ENCODE measurements at places on chromosomes 13 and 19.

DNA sequence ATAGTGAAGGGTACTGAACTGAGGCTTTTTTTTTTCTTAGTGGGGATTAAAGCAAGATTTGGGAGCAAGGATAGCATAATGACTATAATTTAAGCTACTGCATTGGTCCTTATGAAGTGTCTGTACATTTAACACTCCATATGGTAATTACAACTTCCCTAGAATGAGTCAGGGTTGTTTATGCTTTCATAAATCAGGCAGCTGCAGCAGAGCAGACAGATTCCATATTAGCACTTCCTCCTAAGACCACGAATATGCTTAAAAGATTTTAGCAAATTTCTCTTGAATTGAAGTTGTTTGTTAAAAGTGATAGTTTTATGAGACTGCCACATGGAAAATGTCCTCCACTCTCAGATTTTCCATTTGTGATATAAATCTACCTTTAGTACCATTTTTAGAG is 401.1 kb upstream of the SPRY2 start:
- no peak for DNase-seq

DNA sequence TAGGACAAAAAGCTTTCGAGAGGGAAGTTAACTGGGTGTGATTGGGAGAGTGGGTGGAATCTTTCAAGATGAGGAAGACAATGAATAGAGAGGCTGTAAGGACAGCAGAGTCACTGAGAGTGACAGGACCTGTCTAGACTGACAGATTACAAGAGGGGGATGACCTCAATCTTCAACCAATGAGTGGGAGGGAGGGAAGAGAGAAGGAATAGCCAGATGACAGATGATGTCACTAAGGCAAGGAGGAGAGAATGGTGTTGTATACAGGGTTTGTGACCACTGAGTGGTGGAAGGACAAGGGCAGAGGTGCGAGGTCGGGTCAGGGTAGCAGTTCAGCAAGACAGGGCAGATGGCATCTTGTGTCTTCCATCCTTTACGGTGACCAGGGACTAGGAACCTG is 5.8 kb upstream of the ILF3 start:
- DNase-seq, result no peak

DNA sequence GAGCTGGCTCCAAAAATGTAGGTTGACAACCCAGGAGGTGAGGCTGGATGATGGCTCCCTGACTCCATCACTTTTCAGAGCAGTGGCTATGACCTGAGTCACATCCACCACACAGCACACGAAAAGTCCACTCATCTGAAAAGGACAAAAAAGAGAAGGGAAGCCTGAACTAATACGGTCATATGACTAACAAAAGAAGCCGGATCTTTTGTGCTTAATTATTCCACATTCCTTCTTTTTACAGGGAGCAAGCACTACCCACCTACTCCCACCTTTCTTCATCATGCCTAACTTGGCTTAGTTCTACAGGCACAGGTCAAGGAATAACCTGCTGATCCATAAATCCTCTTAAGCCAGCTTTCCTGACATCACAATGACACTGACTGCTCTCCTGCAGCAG is 601.3 kb upstream of the MIR17HG start:
- no peak for DNase-seq

- no peak for DNase-seq
Measured at GRCh38 chr13:96492766-96493165, 402.9 kb downstream of the HS6ST3 start.

DNA sequence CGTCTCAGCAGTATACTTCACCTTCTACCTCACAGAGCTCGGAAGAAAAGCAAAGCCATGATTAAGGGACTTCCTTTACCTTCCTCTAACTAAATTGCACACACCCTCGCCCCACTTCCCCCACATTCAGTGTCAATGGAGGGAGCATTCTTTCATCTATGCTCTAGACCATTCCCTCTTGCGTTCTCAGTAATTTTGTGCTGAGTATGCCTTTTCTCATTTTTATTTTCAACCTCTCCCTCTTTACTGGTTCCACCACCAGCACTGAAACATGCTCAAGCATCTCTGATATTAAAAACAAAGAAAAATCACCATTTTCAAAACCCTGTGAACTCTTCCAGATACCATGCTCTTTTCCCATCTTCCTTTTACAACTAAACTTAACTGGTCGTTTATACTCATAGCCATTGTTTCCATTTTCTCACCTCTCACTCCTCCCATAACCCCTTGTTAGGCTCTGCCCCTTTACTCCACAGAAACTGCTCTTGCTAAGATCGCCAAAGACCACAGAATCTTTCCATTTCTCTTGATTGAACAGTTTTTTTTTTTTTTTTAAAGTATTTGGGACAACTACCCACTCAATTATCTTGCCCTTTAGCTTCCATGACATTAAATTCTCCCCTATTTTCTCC is 32.4 kb downstream of the SERPINE3 start:
- DNase-seq, result no peak

DNA sequence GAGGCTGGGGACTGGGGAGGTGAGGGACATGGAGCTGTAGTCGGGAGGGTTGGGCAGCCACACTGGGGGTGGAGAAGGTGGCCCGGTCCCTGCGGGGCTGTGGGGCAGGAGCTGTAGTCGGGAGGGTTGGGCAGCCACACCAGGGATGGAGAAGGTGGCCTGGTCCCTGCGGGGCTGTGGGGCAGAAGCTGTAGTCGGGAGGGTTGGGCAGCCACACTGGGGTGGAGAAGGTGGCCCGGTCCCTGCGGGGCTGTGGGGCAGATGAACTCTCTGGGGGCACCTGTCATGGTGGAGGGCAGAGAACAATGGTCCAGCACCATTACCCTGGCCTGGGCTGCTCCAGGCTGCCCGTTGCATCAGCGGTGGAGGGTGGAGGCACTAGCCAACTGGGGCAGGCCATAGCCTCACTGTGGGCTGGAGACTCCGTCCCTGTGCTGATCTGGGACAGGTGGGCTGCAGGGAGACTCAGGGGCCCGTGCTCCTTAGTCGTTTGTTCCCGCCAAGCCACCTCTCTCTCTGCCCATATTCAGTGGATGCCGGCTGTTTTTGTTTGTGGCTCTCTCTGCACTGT is 51.4 kb downstream of the ATP11A start:
- DNase-seq, result no peak

DNA sequence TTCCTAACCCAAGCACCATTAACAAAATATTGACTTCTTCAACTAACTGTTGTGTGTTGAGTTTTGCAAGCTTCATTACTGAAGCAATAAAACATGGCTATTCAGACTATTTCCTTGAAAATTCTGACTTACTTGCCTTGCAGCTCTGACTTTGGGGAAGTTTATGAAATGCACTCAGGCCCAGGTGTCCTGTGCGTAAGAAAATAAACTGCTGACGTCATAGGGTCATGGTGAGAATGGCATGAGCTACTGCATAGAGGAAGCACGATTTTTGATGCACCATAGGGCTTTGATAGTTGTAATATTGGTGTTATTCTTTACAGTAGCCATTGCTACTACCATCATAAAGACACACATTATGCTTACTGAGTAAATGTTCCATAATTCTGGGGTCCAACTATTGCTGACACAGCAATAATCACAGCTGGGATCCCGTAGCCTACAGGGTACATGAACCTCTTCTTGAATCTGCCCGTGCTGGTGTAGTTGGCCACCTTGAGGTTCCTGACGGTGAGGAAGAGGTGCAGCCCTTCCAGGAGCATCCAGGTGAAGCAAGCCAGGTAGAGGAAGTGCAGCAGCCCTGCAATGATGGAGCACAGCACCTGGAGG is 57.9 kb downstream of the MBD3L2B start:
- no peak for DNase-seq

DNA sequence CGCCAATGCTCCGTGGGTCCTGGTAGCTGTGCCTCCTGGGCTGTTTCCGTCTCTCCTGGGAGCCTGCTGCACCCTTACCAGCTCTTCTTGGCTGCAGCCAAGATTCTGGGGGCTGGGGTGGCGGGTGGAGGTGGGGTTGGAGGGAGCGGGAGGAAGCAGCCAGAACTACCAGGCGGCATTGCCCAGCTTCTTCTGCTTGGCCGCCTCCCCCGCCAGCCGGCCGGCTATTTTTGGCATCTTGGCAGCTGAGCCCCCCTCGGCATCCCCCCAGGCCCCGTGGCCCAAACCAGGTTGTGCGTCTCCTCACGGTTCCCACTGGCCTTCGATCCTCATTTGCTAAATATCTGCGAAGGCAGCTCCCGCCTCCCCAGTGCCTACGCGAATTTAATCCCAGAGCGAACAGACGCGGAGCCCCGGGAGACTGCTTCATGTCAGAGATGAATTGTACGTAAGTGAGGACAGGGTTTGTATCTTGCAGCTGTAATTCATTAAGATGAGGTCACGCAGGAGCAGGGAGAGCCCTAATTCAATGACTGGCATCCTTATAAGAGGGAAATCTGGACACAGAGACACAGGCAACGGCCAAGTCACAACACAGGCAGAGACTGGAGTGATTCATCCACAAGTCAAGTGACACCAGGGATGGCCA is 12.8 kb upstream of the PEAK3 start:
- peak; percentile 82 for DNase-seq

All from AG08396 (cell line).